Hematopoietic multipotent progenitor cell treated with erythropoietin and hydrocortisone succinate and interleukin-3 and kit ligand, for 8 days (in vitro differentiated cells): ENCODE measurements at places on chromosomes 4 and X.

- peak; percentile 64 for DNase-seq
These were observed 2.4 kb upstream of the NBDY start for GRCh38 chrX:56726605-56727004.

DNA sequence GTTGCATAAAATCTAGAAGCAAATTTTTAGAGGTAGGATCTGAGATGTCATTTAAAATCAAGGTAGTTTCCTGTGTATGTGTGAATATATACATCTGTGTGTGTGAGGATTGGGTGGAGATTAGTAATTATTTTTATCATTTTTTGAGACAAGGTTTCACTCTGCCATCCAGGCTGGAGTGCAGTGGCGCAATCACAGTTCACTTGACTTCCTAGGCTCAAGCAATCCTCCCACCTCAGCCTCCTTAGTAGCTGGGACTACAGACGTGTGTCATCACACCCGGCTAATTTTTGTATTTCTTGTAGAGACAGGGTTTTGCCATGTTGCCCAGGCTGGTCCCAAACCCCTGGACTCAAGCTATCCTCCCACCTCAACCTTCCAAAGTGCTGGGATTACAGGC, 188.3 kb downstream of the RAPGEF2 start:
- DNase-seq, result no peak

DNA sequence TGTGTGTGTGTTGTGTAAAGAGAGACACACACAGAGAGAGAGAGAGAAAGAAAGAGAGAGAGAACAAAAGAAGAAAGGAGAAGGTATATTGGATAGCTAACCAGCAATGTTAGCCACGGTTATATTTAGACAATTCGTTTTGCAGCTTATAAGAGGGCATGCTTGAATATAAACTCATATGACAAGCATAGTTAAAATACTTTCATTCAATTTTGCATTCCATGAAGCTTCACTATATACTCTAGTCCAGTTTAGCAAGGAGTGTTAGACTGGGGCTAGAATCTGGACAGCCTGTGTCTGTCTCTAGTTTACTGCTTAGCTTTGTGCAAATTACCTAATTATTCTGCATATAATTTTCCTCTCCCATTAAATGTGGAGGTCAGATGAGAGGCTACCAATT, 525.9 kb upstream of the ZFP42 start:
- no peak for DNase-seq

GRCh38 chrX:49661881-49662280, 33.9 kb downstream of the PAGE1 start:
- DNase-seq, result no peak

DNA sequence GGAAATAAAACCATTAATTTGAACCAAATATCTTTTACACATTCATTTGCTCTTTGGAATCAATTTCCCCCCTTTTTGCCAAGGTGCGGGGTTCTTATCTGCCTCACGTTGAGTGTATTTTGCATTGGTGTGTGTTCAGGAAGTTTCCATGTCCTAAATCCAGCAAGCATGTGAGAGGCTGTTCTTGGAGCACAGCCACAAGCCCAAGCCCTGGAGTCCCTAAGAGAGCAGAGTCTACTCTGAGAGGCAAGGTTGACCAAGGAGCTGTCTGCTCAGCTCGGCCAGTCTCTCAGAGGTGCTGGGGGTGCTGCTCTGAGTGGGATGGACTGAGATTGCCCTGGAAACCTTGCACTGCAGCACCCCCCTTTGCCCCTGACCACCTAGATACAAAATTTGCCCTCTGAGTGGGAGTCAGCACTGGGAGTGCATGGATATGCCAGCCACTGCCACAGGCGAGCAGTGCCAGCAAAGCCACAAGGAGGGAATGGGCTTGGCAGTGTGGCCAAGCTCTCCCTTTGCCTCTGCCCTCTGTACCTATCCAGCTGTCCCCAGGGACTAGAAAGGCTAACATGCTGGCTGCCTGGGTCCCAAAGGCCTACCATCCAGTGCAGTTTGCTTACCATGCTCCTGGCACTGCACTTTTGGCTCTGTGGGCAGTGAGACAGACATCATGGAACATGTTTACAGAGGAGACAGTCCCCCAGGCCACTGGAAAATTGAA, 20.5 kb upstream of the FAM193A start:
- no peak for DNase-seq

DNA sequence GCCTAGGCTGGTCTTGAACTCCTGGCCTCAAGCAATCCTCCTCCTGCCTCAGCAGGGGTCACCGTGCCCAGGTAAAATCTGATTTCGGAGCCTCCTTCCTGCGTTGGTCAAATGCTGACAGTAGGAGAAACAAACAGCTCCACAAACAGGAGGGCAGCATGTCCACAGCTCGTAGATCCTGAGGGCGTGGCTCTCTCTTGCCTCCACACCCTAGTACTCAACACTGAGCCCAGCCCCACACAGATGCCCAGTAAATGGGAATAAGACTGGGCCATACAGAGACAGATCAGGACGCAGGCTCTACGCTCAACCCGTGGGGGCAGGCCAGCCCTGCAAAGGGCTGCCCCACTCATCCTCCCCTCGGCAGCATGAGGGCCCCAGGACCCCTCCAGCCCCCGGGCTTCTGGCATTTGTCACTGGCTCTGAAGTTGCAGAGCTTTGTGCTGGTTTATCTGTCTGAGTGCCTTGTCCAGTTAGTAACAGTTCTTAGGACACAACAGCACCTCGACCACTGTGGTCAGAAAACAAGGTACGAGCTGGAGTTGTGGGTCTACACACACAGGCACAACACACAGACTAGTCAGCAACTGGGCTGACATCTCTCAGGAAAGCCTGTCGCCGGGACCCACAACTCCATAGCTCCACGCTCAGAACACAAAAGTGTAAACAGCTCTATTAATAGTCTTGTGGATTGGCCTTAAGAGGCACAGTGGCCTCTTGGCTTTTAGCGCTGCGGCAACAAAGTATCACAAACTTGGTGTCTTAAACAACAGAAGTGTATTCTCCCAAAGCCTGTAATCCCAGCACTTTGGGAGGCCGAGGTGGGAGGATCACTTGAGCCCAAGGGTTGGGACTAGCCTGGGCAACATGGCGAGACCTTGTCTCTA, 5.2 kb downstream of the TNIP2 start:
- peak; percentile 48 for DNase-seq

GRCh38 chr4:10020106-10020505, 1.2 kb downstream of the SLC2A9 start:
- no peak for DNase-seq

DNA sequence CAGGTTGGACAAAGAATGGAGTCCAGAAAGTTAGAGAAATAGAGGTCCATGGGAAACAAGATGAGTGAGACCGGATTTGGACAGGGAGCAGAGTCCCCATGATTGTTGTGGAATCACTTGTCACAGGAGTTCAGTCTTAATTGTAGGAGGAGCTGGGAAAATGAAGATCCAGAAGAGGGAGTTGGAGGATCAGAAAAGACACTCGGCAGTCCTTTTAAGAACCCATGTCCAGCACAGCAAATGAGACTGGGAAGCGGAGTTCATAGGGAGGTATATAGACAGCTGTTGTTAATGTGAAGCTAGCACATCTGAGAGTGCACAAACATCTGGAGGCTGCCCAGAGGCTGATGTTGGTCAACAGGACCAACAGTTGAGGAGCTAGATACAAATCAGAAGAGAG, 111.4 kb upstream of the RXFP1 start:
- DNase-seq, result peak; percentile 3

GRCh38 chr4:129218360-129218759, 122.4 kb downstream of the C4orf33 start:
- DNase-seq, result no peak

DNA sequence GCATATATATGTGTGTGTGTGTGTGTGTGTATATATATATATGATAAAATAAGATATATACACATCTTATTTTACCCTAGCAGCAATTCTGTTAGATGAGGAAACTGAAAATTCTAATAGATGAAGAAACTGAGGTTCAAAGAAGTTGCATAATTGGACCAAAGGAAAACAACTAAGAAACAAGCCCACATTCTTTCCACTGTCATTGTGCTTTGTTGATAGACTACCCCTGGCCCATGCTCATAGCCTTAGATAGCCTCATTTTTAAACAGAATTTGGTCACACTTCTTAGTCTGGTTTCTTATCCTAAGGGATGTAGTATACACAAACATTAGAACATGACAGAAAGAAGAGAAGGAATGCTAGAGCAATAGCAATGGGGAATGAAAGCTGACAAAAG, 138.8 kb downstream of the NDST3 start:
- DNase-seq, result no peak

GRCh38 chr4:145679991-145680455, at the start of gene C4orf51:
C4orf51 (plus strand) TSS chr4:145680146; CDS start chr4:145680204, 58 bp downstream.
- no peak for DNase-seq

DNA sequence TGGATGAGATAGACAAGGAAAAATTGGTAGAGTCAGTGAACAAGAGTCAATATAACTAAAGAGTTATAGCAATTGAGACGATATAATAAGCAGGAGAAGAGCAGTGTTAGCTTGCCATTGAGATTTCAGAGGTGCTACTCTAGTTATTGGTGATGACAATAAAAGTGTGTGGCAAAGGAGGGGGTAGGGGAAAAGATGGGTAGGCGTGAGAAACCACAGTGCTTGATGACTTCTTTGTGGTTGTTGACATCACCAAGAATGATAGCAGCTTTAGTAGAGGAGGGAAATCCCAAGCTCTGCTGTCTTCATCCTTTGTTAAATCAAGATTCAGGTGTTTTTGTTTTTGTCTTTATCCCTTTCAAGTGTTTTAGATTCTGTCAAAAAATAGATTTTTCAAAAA, 179.9 kb upstream of the PPP3CA start:
- no peak for DNase-seq

DNA sequence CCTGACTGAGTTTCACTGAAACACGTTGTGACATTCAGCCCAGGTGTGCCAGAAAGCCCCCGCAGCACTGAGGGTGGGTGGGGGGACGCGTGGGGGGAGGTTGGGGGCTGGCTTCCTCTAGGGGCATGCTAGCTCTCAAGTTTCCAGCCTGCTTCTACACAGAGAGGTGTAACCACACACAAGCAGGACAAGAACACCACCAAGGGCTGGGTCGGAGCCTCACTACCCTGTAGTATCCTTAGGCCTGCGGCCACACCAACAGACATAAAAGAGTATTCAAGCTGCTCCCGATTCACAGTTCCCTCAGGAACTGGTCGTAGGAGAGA, 1.8 kb downstream of the USP46 start:
- no peak for DNase-seq

DNA sequence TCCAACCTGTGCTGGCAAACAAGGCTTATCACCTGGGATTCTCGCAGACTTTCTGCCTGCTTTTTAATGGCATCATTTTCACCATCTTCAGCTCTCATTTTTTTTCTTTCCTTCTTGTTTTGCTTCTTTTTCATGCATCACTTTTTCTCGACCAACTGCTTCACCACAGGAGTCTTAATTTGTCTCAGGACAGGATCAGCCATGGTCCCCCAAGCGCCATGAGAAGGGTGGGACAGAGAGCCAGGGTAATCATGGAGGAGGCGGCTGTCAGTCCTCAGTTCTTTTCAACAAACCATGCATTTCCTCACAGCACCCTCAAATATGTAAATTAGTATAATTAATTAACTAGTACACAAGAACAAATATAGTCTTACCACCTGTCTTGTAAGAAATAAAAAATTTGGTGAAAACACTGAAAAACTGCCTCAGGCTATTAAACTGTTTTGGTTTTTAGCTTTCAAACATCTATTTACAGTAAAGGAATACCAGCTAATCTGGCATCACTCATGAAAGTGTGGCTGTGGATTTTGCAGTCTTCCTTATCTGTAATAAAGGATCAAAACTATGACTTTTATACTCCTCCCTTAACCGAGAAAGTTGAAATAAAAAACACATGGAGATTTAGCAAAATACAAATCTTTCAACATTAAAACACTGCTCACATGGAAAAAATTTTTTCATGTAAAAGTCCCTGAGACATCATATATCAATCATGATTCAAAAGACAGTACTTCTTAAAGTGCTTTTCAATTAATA, 19.1 kb downstream of the EIF4E start:
- DNase-seq, result no peak
